ENCODE measurements at places on chromosomes 4 and X. TPM values are rescaled to one million over a fixed set of nuclear protein-coding genes. Genes with fewer than 3 reads are reported as not detected.

DNA sequence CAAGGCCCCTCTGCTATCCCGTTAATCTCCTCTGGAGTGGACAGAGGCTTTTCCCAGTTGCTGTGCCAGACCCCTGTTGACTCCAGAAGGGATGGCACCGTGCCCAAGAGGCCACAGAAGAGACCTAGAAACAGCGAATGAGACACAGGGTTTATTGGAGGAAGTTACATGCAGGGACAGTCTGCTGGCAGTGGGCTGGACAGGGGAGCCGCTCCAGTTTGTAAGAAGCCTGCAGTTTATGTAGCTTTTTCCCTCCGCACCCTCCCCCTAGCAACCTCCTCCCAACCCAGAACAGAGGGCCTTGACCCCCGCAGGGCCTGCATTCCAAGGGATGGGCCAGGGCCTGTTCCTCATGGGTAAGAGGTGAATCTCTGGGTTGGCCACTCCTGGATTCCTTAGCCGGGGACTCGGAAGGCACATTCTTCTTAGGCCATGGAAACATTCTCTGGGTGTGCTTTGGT lies 216.8 kb upstream of the PSAPL1 start:
- peaks cover 23% of the 10 kb centered on the region for H3K27me3 ChIP-seq
- H3K27ac ChIP-seq, result no peak overlapping the region
- no peaks in the 10 kb centered on the region for H3K4me1 ChIP-seq
- no peaks in the 10 kb centered on the region for H3K36me3 ChIP-seq

GRCh38 chr4:111997785-111998184 lies 147.5 kb upstream of the FAM241A start:
- H3K4me3 ChIP-seq, result no peak overlapping the region
- DNase-seq, result no peak
- no peaks in the 10 kb centered on the region for H3K4me1 ChIP-seq
- H3K27me3 ChIP-seq, result no peaks in the 10 kb centered on the region
- H3K27ac ChIP-seq, result no peak overlapping the region

GSX2 gene
- total RNA-seq, result not detected

DNA sequence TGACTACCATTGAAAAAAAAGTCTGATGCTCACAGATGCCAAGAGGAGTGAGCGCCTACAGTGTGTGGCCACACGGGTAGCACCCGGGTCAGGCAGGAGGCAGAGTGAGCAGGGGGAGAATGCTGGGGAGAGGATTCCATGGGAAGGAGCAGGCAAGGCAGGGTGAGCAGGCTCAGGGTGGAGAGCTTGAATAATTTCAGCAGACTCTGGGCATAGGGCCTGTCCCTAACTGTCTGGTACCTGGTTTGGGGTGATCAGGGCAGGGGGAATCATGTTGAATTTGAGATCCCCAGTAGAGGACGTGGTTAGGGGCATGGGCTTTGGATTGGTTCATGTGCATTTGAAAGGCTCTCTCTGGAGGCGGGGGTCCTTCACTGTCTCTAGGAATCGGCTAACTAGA lies 51.2 kb upstream of the TLR3 start:
- H3K36me3 ChIP-seq, result no peaks in the 10 kb centered on the region
- no peak for DNase-seq
- H3K4me3 ChIP-seq, result no peak overlapping the region
- H3K27ac ChIP-seq, result no peak overlapping the region
- no peaks in the 10 kb centered on the region for H3K4me1 ChIP-seq
- no peaks in the 10 kb centered on the region for H3K27me3 ChIP-seq

- H3K4me1 ChIP-seq, result no peaks in the 10 kb centered on the region
- no peaks in the 10 kb centered on the region for H3K36me3 ChIP-seq
- no peak overlapping the region for H3K4me3 ChIP-seq
Measured at GRCh38 chrX:261919-262352, 19.2 kb upstream of the PLCXD1 start.

GRCh38 chr4:168685136-168685809 lies 188.4 kb downstream of the PALLD start:
- H3K4me1 ChIP-seq, result no peaks in the 10 kb centered on the region
- peaks cover 3% of the 10 kb centered on the region for H3K36me3 ChIP-seq
- no peaks in the 10 kb centered on the region for H3K27me3 ChIP-seq
- no peak for DNase-seq
- H3K4me3 ChIP-seq, result no peak overlapping the region

GRCh38 chrX:11934089-11934488 lies 176.1 kb downstream of the MSL3 start:
- H3K4me3 ChIP-seq, result no peak overlapping the region
- H3K4me1 ChIP-seq, result no peaks in the 10 kb centered on the region
- no peak for DNase-seq
- no peaks in the 10 kb centered on the region for H3K27me3 ChIP-seq

SRD5A3 gene
- 5.0 TPM for total RNA-seq

- no peaks in the 10 kb centered on the region for H3K27me3 ChIP-seq
- no peak overlapping the region for H3K27ac ChIP-seq
- no peak for DNase-seq
- H3K4me1 ChIP-seq, result no peaks in the 10 kb centered on the region
- H3K4me3 ChIP-seq, result no peak overlapping the region
Measured at GRCh38 chrX:42708222-42708621, 69.7 kb downstream of the PPP1R2C start.

DNA sequence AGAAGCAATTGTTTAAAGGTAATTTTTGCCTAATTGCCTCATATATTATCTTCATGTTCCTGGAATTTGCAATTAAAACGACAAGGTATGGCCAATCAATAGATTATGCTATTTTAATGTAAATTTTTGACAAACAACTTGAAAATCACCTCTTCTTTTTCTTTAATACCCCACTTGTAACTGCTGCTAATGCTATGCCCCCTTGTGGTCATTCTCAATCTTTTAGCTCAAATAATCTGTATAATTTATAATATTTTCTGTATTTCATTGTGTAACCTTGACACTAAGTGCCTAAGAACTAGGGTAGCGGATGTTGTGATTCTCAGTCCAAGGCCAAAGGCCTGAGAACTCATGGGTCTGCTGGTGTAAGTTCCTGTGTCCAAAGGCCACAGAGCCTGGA lies 831.7 kb upstream of the POU3F4 start:
- no peak overlapping the region for H3K4me3 ChIP-seq
- no peak overlapping the region for H3K27ac ChIP-seq
- H3K4me1 ChIP-seq, result no peaks in the 10 kb centered on the region
- no peak for DNase-seq
- no peaks in the 10 kb centered on the region for H3K36me3 ChIP-seq

SPARCL1 gene
- 267 TPM for total RNA-seq

- no peaks in the 10 kb centered on the region for H3K36me3 ChIP-seq
- H3K4me3 ChIP-seq, result no peak overlapping the region
- peak overlapping the region; percentile 43 for H3K27ac ChIP-seq
- peaks cover 87% of the 10 kb centered on the region for H3K4me1 ChIP-seq
Measured at GRCh38 chr4:143355540-143356217, 19.0 kb downstream of the GAB1 start.

- H3K27me3 ChIP-seq, result no peaks in the 10 kb centered on the region
- peaks cover 9% of the 10 kb centered on the region for H3K4me1 ChIP-seq
- DNase-seq, result no peak
- peak overlapping the region; percentile 99 for H3K4me3 ChIP-seq
- H3K36me3 ChIP-seq, result no peaks in the 10 kb centered on the region
Measured at GRCh38 chr4:25235401-25235800, 1.6 kb downstream of the PI4K2B start.

GRCh38 chr4:183591301-183591700 lies 67.7 kb downstream of the RWDD4 start:
- peaks cover 24% of the 10 kb centered on the region for H3K4me1 ChIP-seq
- DNase-seq, result no peak
- no peak overlapping the region for H3K4me3 ChIP-seq

DNA sequence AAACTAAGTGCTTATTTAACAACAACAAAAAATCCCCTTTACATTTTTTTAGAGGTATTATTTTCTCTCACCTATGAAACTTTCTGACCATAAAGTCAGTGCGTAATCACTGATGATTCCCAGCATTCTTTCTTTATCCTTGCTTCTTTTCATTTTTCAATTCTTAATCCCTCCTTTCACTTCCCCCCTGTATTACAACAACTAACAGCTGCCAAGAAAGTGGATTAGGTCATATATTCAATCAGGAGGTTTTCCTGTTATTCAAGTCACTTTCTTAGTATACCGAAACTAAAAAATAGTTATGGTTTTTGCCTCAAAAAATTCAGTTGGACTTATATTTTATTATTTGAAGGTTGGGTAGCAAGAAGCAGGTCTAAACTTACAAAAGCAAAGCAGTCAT lies 2.1 kb upstream of the STAP1 start:
- H3K27ac ChIP-seq, result no peak overlapping the region
- no peak overlapping the region for H3K4me3 ChIP-seq
- no peaks in the 10 kb centered on the region for H3K4me1 ChIP-seq
- H3K36me3 ChIP-seq, result no peaks in the 10 kb centered on the region

RBM46 gene
- total RNA-seq, result not detected

TLR3 gene
- 4.0 TPM for total RNA-seq

GRCh38 chr4:40587826-40588225 lies 41.8 kb downstream of the RBM47 start:
- H3K36me3 ChIP-seq, result no peaks in the 10 kb centered on the region
- no peaks in the 10 kb centered on the region for H3K4me1 ChIP-seq
- no peak for DNase-seq

- no peaks in the 10 kb centered on the region for H3K4me1 ChIP-seq
- H3K36me3 ChIP-seq, result no peaks in the 10 kb centered on the region
- no peak for DNase-seq
- no peak overlapping the region for H3K4me3 ChIP-seq
- no peak overlapping the region for H3K27ac ChIP-seq
- no peaks in the 10 kb centered on the region for H3K27me3 ChIP-seq
Measured at GRCh38 chrX:66915893-66916292, 277.0 kb upstream of the EDA2R start.

DNA sequence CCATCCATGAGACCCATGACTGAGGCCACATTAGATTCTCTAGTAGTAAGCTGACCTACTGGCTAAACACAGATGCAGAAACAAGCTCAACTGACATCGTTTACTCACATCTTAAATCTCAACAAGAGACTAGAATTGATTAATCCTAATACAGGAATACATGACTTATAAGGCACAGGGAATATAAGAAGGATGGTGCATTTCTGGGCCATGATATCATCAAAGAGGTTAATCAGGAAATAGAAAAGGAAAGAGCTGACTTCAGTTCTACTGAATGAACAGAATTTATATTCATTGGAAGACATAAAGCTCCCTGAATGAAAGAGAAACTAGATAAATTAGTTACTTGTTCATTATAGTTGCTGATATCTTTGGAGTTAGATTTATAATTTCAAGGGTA lies 1406.5 kb downstream of the STIM2 start:
- no peak overlapping the region for H3K27ac ChIP-seq
- no peaks in the 10 kb centered on the region for H3K27me3 ChIP-seq

DNA sequence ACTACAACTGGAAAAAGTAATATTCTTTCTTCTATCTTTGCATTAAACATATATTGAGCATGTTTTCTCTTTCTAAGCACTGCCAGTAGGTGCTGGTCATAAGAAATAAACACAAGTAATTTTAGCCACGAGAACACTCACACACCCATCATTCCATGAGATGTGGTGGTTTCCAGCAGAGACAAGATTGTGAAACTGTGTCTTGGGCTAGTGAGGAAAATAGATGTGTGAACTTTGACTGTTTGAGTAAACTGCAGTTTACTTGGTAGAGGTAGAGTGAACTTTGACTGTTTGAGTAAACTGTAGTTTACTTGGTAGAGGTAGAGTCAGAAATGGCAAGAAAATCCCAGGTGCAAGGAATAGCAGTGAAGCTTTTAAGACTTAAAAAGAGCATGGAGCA lies 300.9 kb upstream of the HS3ST1 start:
- no peak for DNase-seq
- no peaks in the 10 kb centered on the region for H3K27me3 ChIP-seq
- H3K4me3 ChIP-seq, result no peak overlapping the region
- no peak overlapping the region for H3K27ac ChIP-seq
- H3K4me1 ChIP-seq, result no peaks in the 10 kb centered on the region
- H3K36me3 ChIP-seq, result no peaks in the 10 kb centered on the region

MXD4 gene
- total RNA-seq, result 34.5 TPM

All from psoas muscle (tissue), 8 donors.